Astrocyte of the cerebellum (primary cell): ENCODE measurements at places on chromosomes 1 and 21.
A peak's percentile ranks its signal among the peaks of the same experiment; 100 is the strongest.

DNA sequence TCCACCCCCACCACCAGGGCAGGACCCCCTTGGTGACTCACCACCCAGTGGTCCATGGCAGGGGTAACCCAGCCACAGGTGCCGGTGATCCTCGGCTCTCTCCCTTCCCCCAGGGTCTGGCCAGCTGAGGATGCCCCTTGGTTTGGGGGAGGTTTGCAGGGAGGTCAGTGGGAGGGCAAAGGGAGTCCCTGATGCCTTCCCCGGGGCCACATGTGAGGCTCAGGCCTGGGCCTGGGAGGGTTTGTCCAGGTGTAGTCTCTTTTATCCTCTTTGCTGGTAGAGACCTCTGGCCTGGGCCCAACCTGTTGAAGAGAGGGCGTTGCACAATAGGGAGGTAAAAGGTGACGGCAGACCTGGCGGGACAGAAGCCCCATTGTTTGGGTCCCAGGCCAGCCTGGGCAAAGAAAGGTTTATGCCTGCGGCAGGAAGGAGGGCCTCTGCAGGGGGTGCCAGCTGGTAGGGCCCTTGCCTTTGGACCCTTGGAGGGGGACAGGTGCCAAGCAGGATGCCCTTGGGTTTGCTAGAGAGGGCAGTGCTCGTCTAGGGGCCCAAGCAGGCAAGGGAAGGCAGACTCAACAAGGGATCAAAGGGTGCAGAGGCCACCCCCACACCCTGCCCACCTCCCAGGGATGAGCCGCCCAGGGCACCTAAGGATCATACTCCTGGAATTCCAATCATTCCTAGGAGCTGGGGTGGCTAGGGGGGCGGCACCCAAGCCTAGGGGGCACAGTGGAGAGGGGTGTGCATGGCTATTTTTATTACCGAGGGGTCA, 760 bp upstream of the TINAGL1 start:
- DNase-seq: no peak

GRCh38 chr1:94676686-94677085, 135.1 kb upstream of the F3 start:
- no peak for DNase-seq

- no peak for DNase-seq
Measured at GRCh38 chr1:221451741-221452140, 290.1 kb downstream of the DUSP10 start.

GRCh38 chr1:110606657-110607535, 738 bp upstream of the KCNA2 start:
- no peak for DNase-seq

DNA sequence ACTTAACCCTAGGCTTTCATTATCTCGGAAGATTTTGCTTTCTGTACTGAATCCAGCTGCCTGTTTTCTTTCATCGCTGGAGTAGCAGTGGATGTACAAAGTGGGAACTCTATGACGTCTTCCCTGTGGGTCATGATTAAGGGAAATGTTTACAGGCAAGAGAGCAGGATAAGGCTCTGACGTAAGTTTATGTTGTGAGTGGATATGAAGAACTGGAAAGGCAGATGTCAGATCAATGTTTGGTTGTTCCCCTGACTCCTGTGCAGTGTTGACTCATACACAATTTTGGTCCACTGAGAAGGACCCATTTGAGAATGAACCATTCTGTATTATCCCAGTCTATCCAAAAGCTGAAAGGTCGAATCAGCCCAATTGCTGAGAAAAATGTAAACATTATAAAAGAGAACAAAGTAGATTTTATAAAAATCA, 292.4 kb downstream of the GRIK1 start:
- DNase-seq: no peak

GRCh38 chr1:40638097-40639036, 27.1 kb downstream of the RIMS3 start:
- DNase-seq: no peak

DNA sequence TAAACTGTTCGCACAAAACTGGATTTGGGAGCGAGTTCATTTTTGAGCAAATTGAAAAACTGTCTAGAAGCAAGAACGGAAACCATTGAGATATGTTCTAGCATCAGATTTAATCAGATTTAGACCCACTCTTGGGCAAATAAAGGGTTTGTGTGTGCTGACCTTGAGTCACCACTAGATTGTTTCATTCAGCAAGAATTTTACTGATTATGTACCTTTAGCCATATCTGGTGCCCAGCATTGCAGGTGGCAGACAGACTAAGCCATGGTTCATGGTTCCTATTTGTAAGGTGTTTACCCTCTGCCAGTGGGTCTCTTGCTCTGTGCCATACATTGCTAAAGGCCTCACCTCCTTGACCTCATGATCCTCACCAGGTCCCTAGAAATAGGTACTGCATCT, 1.4 kb downstream of the NUDC start:
- DNase-seq: no peak

- no peak for DNase-seq
Measured at GRCh38 chr1:242731446-242731845, 206.9 kb upstream of the PLD5 start.

GRCh38 chr1:191739544-191739943, 418.7 kb upstream of the RGS18 start:
- no peak for DNase-seq

DNA sequence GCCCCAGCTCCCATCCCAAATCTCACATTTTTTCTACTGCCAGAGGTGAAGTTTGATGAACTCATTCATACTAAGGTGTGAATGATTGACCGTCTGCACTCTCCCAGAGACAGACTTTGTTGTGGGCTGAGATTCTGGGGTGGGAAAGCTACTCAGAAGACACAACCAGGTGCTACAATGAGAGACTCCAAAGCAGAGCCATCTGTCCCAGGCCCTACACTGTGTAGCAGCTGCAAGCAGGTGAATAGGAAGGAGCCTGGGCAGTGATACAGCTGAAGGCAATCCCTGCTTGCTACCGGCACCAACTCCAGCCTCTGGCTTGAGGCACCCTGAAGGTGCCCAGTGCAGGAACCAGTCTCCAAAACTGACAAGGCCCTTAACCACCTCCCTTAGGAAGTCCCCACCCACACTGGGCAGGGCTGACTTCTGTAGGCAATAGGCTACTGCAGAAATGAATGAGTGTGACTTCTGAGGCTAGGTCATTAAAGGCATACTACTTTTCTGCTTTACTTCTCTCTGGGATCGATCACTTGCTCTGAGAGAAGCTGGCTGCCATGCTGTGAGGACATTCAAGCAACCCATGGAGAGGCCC, 79.7 kb upstream of the RUNX3 start:
- no peak for DNase-seq

DNA sequence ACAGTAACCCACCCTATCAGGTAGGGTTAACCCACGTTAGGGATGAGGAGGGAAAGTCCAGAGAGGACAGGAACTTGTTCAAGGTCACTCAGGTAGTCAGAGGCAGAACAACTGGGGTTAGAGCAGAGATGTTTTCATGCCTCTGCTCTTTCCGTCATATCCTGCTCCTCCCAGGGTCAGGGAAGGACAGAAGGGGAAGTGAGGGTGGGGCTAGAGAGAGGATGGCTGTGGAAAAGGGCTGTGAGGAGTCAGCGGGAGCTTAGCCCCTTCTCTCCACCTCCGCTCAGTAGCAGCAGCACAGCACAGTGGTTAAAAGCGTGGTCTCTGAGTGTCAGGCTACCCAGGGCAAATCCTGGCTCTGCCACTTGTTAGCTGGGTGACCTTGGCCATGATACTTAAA, 36.5 kb downstream of the DDX20 start:
- DNase-seq: no peak

DNA sequence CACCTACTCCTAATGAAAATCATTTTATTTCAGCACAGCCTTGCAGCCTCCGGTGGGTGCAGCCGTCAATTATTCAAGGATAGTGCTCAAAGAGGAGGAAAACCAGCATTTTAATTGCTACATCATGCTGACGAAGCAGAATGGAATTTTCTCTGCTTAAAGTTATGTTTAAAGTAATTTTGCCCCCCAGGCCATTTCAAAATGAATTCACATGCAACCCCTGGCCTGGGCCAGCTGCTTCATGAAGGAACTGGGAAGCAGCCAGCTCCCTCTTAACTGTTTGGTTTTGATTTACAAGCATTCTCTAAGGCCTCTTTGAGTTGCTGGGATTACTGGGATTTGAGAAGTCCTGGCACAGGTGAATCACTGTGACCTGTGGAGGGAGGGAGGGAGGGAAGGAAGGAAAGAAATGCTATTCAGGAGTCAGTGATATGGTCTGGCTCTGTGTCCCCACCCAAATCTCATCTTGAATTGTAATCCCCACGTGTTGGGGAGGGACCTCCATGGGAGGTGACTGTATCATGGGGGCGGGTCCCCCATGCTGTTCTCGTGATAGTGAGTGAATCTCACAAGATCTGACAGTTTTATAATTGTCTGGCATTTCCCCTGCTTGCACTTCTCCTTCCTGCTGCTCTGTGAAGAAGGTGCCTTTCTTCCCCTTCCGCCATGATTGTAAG, 66.0 kb downstream of the PGBD5 start:
- peak; percentile 68 for DNase-seq

DNA sequence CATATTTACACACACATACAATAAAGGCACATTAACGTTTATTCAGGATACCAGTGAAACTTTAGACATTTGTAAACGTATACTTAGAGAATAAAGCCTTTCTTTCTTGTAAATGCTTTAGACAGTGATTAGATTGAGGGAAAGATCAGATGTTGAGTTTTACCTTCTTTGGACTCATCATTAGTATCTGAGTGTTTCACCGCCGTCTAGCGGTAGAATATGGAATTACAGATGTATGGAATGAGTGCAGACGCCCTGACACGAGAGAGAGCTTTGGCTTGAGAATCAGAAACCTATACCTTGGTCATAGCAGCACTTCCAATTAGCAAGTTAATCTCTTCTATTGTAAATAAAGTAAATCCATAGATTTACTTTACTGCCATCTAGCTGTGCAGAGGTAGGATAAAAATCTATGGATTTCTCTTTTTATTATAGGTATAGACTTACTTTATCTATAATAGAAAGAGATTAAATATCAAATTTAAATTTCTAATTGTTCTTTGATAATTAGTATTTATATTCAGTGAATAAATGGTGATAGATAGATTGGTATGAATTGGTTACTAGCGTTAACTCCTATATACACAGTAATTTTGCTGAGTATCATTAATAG, 12.6 kb downstream of the FLG2 start:
- DNase-seq: peak; percentile 33

DNA sequence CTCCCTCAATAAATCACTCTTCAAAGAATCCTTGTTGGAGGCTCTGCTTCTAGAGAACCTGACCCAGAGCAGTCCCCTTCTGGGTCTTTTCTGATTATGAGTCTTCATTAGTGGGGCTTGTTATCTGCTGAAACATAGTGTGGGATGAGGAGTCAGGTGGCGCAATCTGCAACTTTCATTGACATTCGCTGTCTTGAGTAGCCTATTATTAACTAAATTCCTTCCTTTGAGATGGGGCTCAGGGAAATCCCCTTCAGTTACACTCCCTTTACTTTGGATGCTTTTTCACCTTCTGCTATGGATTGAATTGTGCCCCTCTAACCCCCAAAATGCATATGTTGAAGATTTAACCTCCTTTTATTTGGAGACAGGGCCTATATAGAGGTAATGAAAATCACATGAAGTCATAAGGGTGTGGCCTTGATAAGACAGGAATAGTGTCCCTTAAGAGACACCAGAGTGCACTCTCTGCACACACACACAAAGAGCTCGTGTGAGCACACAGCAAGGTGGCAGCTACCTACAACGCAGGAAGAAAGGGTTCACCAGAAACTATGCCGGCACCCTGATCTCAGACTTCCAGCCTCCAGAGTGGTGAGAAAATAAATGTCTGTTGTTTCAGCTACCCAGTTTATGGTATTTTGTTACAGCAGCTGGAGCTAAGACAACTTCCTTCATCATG, 19.5 kb downstream of the DIO1 start:
- DNase-seq: no peak

DNA sequence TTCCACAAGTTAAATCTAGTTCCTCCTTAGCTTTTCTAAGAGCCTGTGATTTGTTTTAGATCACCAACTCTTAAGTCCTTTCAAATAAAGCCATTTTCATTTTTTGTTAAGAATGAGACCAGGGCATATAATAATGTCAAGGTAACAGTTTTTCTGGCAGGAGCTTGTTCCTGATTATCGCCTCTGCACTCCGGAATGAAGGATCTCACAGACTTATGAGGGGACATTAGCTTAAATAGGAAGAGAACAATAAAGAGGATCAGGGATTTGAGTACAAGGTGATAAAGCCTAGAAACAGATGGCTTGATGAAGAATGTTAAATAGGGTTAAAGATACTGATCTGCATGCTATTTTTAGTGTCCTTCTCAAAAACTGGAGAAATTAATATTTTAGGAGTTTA, 13.6 kb upstream of the OTUD7B start:
- no peak for DNase-seq

DNA sequence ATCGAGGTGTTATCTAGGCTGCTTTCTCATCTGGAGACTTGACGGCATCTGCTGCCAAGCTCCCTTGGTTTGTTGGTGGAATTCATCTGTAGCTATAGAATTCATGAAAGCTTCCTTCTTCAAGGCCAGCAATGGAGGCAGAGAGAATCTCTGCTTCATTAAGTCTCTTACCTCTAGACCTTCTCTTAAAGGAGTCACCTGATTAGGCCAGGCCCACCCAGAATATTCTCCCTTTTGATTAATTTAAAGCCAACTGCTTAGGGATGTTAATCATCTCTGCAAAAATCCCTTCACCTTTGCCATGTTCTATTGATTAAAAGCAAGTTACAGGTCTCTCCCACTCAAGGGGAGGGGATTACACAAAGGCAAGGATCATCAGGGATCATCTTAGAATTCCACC, 5.3 kb upstream of the NCF2 start:
- DNase-seq: no peak
